ENCODE measurements at places on chromosomes 1 and 21. TPM values are rescaled to one million over a fixed set of nuclear protein-coding genes. Genes with fewer than 3 reads are reported as not detected.
A peak's percentile ranks its signal among the peaks of the same experiment; 100 is the strongest.

ELF3 gene
- 1.5 TPM for total RNA-seq

DNA sequence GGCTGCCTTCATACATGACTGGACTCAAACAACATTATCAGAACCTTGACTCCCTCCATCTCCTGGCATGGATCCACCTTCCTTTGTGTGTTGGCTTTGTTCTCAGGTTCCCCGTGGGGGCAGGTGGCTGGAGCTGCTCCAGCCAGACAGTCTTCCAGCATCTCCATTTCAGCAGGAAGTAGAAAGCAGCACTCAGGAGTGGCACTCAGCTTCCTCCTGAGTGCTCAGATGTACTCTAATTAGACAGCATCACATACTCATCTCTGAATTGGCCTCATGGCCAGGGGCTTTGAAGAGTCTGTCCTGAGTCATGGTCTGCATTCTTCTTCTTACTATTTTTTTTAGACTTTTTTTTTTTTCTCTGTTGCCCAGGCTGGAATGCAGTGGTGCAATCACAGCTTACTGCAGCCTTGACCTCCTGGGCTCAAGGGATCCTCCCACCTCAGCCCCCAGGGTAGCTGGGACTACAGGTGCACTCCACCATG lies 27.9 kb downstream of the OVAAL start:
- no peak for DNase-seq
- H3K36me3 ChIP-seq: no peaks in the 10 kb centered on the region
- no peak overlapping the region for H3K4me3 ChIP-seq
- H3K27me3 ChIP-seq: no peaks in the 10 kb centered on the region
- H3K27ac ChIP-seq: no peak overlapping the region

DNA sequence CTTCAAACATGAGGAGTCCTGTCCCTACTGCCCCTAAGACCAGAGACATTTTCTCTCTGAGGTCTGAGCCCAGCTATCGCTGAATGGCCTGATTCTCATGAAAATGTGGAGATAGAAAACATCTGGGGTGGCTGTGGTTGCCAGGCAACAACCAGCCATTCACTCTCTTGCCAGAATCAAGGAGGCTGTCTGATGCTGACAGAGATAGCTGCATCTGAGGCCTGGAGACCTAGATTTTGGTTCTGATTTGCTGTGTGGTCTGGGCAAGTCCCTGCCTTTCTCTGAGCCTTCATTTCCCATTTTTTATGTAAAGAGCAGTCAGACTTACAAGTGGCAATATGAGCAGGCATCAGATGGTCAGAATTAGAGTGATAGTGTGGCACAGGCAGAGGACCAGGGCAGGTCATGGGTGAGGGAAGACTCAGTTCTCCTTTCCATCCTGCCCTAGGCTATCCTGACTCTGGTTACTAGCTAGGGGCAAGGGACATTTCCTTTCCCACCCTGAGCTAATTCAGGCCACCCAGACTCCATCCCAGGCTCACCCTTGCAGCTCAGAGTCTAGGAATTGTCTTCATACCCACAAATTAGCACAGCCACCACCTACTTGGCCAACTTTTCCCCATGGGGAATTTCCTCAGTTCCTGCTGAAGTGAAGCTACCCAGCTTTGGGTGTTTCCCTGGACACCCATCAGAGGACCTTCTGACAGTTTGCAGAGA lies 20.0 kb upstream of the RNF19B start:
- H3K4me1 ChIP-seq: peaks cover 50% of the 10 kb centered on the region
- no peaks in the 10 kb centered on the region for H3K27me3 ChIP-seq
- H3K4me3 ChIP-seq: no peak overlapping the region
- peak; percentile 24 for DNase-seq
- no peaks in the 10 kb centered on the region for H3K36me3 ChIP-seq

S100A8 gene
- 1.9 TPM for total RNA-seq
